ENCODE measurements at places on chromosomes 11 and 22.
A peak's percentile ranks its signal among the peaks of the same experiment; 100 is the strongest.

DNA sequence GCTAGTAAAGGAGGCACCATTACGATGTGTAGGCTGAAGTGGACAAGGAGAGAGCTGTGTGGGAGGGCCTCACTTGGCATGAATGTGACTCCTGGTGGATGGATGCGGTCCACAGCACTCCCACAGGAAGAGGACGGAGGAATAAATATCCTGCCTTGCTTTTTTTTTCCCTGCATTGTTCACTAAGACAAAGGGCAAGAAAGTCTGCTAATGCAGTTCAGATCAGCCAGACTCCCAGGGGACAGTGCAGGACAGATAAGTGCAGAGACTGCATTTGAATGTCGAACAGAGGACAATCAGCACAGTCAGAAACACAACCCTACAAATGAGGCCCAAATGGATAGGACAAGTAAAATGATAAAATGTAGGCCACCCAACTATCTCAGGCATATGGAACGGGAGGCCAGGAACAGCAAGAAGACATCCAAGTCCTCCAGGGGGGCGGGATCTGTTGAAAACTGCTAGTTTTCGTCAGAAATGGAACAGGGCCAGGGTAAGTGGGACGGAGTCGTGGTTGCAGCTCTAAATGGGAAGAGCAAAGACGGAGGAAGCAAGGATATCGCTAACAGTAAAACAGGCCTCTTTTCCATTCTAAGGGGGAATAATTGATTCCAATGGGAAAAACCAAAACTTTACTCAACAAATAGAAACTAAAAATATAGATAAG lies 25.2 kb upstream of the OR8B8 start:
- DNase-seq, result peak; percentile 56

DNA sequence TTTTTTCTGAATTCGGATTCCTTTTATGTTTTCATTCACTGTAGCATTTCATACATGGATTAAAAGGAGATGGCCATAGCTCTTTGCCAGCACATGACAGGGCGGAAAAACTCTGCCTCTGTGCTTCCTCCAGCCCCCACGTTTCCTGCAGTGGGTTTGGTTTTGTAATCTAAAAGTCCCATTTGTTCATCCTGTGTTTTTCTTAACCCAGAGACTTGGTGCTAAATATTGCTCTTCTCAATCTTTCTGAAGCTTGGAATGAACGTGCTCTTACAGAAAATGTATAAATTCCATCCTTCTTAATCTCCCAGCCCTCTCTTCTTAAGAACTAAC lies 89.9 kb downstream of the PPP6R3 start:
- peak; percentile 51 for DNase-seq

DNA sequence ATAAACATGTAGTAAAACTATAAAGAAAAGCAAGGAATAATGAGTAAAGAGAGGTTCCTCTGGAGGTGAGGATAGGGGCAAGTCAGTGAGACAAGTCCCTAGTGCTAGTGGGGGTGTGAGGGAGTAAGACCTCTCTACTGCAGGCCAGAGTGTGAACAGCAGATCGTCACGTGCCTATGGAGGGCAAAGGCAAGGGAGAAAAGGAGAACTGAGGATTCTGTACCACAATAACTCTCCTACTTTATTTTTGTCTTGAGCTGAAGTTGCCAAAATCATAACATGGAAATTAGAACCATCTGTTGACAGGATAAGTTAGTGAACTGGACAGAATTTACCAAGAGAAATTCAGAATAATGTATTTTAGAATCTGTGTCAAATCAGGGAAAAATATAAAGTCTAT lies 77.6 kb downstream of the ENTHD1 start:
- DNase-seq, result no peak

- DNase-seq, result no peak
Observed at GRCh38 chr22:23147617-23148387, 2.5 kb downstream of the RAB36 start.

GRCh38 chr22:37000676-37001534 lies 18.3 kb downstream of the TST start:
- DNase-seq, result no peak

GRCh38 chr11:85698195-85698594 lies 12.2 kb upstream of the CCDC89 start:
- DNase-seq, result no peak

DNA sequence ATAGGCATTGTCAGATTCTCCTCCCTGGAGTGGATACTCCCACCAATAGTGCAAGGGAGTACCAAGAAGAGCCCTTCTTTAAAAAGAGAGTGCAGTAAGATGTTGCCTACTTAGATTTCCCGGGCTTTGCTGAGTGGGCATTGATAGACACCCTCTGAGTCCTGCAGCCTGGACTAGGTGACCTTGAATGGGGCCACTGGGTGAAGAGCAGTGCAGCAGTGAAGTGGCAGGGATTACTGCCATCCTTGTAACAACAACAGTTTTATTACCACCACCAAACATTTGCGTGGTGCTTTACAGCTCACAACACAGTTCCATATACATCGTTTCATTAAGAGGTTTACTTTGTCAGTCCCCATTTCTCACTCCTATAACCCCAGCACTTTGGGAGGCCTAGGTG lies 59.4 kb downstream of the MICAL2 start:
- DNase-seq, result no peak

DNA sequence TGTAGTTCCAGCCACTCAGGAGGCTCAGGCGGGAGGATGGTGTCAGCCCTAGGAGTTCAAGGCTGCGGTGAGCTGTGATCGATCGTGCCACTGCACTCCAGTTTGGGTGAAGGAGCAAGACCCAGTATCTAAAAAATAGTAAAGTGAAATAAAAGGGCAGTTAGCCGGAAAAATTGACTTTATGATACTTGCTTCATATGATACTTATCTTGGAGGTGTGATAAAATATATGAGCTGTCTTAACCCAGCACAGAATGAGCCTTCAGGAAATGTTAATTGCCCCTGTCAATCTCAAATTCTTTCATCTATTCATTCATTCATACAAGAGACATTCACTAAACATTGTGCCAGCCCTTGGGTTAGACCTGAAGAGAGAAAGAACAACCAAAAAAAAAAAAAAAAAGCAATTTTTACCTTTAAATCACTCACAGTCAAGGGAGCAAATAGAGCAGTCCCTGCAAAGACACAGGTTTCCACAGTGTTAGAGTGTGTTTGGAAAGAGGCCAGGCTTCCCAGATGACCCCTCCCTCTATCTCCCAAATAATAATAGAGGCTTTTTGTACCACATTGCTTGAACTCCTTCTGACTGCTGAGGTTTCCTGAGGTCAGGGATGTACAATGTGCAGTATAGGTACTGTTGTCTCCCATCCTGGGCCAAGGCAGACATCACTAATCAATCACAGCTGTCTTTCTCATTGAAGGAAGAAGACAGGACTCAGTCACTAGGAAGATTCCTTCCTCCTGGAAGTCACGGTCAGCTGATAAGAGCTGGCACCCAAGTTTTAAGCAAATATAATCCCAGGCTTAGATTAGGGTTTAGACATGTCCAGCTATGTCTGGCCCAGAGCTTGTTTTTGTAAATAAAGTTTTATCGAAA lies 454.6 kb downstream of the MIAT start:
- DNase-seq, result no peak

- DNase-seq, result peak; percentile 77
Observed at GRCh38 chr11:1830322-1831223, 4.2 kb upstream of the SYT8 start.

- DNase-seq, result no peak
Observed at GRCh38 chr11:125182573-125182972, 18.0 kb downstream of the PKNOX2 start.

- DNase-seq, result peak; percentile 80
Observed at GRCh38 chr11:65493367-65494176, 5.3 kb upstream of the MALAT1 start.

- peak; percentile 50 for DNase-seq
Observed at GRCh38 chr11:4181782-4182721, 87.5 kb downstream of the RRM1 start.

GRCh38 chr11:7636350-7636749 lies 37.0 kb downstream of the CYB5R2 start:
- DNase-seq, result no peak

DNA sequence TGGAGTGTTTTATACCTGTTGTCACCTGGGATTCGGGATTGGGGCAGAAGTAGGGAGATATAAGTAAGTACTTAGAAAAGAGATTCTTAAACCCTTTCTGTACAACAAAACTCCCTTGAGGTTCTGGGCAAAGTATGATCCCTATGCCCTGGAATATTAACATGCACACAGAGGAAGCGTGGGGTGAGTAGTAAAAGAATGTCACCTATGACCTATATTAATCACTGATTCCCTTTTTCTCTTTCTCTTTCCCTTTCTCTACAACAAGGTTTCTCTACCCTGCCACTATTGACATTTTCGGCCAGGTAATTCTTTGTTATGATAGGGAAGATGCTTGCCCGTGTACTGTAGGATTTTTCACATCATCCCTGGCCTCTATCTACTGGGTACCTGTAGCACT lies 209.7 kb upstream of the PLET1 start:
- DNase-seq, result no peak

- no peak for DNase-seq
Observed at GRCh38 chr11:118430956-118431355, 5.3 kb upstream of the KMT2A start.

GRCh38 chr11:121210445-121211080 lies 82.0 kb upstream of the SC5D start:
- DNase-seq, result no peak

DNA sequence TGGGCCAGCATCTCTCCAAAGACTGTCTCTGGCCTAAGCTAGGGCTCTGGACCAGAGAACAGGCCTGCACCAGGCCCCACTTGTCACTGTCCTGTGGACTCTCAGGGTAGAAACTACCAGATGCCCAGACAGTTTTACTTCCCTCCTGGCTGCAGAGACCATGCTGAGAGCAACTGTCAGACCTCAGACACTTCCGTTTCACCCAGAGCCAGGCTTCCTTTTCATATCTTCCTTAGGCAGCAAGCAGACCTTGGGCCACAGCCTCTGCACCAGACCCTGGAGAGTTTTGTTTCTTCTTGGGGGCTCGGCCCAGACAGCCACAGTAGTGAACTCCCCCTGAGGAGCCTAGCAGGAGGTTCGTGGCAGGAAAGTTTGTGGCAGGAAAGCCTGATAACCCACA lies 12.1 kb upstream of the FCHSD2 start:
- DNase-seq, result peak; percentile 51

GRCh38 chr11:78504708-78505107 lies 70.0 kb downstream of the NARS2 start:
- no peak for DNase-seq

GRCh38 chr11:64084951-64085710 lies 49.4 kb downstream of the FLRT1 start:
- DNase-seq, result no peak

DNA sequence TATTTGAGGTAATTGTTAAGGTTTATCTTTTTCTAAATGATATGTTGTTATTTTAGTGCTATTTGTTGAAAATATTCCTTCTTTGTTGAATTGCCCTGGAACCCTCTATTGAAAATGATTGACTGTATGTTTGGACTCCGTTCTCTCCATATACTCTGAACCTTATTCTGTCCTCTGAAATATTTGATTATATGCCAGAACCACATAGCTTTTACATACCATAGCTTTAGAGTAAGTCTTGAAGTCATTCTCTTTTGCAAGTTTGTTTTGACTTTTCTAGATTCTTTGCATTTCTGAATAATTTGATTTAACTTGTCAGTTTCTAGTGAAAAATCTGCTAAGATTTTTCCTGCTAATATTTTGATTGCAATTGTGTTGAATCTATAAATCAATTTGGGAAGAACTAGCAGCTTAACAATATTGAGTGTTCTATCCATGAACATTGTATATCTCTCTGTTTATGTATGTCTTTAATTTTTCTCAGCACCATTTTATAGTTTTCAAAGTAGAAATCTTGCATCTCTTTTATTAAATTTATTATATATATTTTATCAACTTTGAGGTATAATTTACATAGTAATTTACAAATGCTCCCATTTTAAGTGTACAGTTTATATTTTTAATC lies 51.7 kb upstream of the PITPNB start:
- no peak for DNase-seq

- no peak for DNase-seq
Observed at GRCh38 chr11:108241330-108242037, 18.6 kb downstream of the ATM start.

DNA sequence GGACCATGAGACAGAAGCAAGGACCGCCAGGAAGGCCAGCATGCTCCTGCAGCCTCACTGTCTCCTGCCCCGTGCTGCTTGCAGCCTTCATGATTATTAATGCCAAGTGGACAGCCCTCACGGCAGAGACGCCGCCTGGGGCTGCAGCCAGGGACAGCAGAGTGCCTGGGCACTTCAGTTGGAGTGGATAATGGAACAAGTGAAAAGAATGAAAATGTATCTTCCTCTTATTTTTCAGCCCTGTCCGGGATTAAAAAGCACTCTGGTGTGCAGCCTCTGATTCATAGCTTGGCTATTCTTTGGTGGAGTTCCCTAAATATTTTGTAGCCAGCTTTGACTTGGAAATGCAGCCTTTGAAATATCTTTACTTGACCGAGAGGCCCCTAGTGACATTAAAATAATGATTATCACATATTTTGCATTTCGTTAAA lies 1404.2 kb downstream of the BRD1 start:
- no peak for DNase-seq

GRCh38 chr11:26805001-26805400 lies 83.1 kb upstream of the SLC5A12 start:
- DNase-seq, result no peak

DNA sequence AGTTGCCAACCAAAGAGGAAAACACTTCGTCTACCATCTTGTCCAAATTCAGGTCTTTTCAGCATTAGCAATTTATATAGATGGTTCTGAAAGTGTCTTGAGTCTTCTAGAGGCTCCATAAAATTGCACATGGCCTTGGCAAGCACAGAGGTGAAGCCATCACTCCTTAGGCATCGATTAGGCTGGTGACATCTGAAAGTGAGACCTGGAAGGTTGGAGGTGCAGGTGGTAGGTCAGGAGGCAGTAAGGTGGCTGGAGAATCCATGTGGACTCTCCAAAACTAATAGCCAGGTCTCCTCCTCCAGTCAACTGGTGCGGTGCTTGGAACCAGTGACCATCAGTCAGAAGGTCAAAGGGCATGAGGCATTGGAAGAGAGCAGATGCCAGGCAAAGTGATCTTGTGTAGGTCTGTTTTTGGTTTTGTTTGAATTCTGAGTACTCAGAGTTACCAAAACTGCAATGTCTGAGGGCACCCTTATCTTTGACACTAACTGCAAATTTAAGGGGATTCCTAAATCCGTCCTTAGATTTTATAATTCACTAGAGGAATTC lies 6.6 kb upstream of the APOL2 start:
- no peak for DNase-seq

- DNase-seq, result peak; percentile 78
Observed at GRCh38 chr11:6405052-6405667, 13.7 kb downstream of the APBB1 start.

DNA sequence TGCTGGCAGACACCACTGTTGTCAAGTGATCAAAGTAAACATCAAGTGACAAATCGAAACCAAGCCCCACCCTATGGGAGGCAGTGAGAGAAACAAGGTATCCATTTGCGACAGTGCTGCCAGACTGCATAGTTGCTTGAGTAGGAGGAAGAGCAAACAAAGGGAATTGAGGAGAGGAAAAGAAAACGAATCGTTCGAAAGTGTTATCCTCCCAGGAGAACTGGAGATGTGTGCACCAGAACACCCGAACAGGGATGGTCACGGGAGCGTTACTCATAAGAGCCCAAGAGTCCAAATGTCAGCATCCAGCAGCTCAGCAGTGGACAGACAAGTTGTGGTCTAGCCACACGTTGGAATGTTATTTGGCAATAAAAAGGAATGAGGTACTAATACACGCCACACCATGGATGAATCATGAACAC lies 58.4 kb upstream of the NUP50 start:
- no peak for DNase-seq

- DNase-seq, result no peak
Observed at GRCh38 chr11:116368784-116369183, 404.0 kb downstream of the BUD13 start.

- DNase-seq, result no peak
Observed at GRCh38 chr11:78869293-78869692, 294.6 kb upstream of the NARS2 start.
